ENCODE measurements at places on chromosomes 11 and 22.

GRCh38 chr11:46117842-46118241 is 3.4 kb downstream of the PHF21A start:
- no peak for DNase-seq

GRCh38 chr11:61507962-61508861 is at the start of gene LRRC10B:
LRRC10B (plus strand) TSS chr11:61508749; CDS start chr11:61508999, 250 bp downstream.
- DNase-seq = peak; percentile 23

DNA sequence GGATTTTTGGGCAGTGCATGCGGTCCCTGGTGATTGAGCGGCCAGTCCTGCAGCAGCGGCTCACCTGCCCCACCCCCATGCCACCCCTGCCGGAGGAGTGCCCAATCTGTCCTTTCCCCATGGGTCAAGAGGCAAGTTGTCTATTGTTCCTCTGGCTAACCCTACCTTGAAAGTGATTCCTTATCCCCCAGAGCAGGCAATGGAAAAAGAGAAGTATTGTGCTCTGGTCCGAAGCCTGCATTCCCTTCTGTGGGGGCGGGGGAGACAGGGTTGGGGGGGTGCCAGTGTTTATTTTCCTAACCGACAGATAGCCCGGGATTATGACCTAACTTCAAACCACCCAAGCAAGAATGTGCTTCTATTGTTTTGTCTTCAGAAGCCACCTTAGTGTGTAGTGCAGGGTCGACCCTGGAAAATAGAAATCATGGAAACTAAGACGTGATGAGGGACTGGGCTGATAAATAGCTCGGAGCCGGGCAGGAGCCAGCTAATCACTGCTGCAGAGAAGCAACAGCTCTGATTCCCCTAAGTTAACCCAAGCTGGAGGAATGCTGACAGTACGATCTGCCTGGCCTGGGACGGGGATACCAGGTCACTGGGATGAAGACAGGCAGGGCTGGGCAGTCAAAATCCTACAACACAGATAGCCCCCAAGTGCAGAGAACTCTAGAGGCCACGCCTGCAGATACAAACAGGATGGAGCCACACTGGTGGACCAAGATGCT is 38.7 kb upstream of the ATXN10 start:
- no peak for DNase-seq

GRCh38 chr11:85494396-85494795 is 132.7 kb downstream of the DLG2 start:
- DNase-seq = no peak

GRCh38 chr11:102385085-102386007 is 38.3 kb downstream of the BIRC2 start:
- DNase-seq = no peak

GRCh38 chr22:33315954-33316353 is 257.8 kb upstream of the SYN3 start:
- no peak for DNase-seq

DNA sequence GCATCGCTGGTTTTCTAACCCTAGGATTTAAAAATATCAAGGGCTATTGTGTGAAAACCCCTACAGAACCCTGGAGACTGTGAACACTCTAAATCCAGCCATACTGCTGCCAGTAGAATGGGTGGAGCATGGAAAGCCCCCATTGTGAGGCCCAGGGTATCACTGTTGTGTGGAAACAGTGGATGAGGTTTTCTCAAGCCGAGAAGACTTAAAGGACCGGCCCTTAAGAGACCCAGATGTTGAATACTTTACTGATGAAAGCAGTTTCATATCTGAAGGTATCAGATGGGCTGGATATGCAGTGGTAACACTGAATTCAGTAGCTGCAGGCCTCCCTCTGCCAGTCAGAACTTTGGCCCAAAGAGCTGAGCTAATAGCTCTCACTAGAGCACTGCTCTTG is 41.6 kb upstream of the GLYAT start:
- no peak for DNase-seq

- DNase-seq = no peak
Measured at GRCh38 chr11:12246147-12246546, 131.2 kb upstream of the PARVA start.

DNA sequence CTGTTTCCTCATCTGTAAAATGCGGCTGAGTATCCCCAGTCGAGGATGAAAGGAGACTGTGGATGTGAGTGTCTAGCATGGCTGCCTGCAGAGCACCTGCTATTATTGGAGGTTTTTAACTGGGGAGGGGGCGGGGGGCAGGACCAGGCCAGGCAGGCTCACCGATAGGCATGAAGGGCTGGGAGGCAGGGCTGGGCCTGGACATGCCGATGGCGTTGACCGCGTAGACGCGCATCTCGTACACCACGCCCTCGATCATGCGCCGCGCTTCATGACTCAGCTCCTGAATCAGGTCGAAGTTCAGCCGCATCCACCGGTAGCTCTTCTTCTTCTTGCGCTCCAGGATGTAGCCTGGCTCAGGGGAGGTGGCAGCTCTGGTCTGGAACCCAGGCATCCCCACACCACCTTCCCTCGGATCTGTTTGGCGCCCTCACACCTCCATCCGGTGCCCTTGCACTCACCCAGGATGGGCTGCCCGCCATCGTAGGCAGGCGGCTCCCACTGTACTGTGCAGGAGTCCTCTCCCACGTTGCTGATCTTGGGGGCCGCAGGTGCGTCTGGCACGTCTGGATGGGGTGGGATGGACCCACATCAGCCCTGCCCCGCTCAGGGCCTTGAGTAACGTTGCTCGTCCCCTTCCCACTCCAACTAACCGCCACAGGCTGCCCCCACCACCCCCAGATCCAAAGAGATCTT is 15.1 kb downstream of the MYBPC3 start:
- DNase-seq = no peak

DNA sequence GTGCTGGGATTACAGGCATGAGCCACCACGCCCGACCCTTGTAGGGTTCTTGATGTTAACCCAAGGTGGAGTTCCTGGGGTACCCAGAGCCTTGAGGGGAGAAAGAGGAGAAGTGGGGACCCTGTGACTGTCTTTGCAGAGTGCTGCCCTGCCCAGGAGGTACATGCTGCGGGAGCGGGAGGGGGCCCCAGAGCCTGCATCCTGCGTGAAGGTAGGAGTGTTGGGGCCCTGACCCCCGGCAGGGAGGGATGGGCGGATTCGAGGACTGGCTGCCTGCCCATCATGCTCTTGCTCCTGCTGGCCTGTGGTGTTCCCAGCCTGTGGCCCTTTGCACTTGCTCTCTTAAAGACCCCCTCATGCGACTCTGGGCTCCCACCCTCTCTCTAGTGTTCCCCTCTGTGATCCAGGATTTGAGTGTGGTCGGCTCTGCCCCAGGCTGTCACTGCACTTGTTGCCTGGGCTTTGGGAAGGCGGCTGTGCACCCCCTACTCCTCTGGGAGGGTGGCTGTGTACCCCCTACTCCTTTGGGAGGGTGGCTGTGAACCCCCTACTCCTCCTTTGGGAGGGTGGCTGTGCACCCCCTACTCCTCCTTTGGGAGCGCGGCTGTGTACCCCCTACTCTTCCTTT is 4.5 kb downstream of the SCO2 start:
- DNase-seq = no peak

- DNase-seq = no peak
Measured at GRCh38 chr11:37451903-37452302, 853.9 kb upstream of the RAG2 start.

- no peak for DNase-seq
Measured at GRCh38 chr22:26321469-26321913, 107.6 kb upstream of the ASPHD2 start.

- DNase-seq = no peak
Measured at GRCh38 chr11:66886671-66887221, 29.9 kb downstream of the LRFN4 start.

DNA sequence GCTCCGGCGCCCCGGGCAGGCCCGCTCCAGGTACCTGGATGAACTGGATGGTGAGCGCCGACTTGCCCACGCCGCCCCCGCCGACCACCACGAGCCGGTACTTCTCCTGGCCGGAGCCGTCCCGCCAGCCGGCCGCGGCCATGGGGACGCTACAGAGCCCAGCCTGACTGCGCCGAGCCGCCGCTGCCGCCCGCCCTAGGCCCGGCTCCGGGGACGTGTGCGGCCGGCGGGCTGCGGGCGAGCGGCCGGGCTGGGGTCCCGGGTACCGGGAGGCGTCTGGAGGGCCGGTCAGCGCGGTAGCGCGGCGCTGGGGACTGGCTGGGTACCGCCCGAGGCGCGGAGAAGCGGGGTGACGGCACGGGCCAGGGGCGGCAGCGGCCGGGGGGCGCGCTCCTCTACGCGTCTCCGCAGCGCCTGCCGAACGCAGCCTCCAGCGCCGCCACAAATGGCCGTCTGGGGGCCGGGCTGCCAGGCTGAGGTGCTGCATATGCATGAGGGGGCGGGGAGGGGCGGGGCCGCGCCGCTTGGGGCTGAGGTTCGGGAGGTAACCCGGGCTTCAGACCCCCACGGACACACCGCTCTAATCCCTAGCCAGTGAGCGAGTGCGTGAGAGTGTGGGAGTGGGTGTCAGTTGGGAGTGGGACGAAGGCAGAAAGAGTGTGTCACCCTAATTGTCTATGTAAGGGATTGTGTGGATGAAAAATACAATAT is at the start of gene RRAS2:
Gene RRAS2, minus strand, starts transcription at position 455 of the 711 bp plus-strand sequence. Its CDS starts 313 bp downstream, at position 142.
- DNase-seq = peak; percentile 81

- DNase-seq = no peak
Measured at GRCh38 chr11:126189109-126189929, 22.1 kb downstream of the RPUSD4 start.

GRCh38 chr11:133115099-133115498 is 417.2 kb downstream of the OPCML start:
- DNase-seq = no peak

- DNase-seq = no peak
Measured at GRCh38 chr11:3877364-3878257, 22.1 kb downstream of the STIM1 start.

- no peak for DNase-seq
Measured at GRCh38 chr22:33909911-33910310, 10.4 kb downstream of the LARGE1 start.
